PC-9 (cell line): ENCODE measurements at places on chromosomes 6 and 20. TPM values are rescaled to one million over a fixed set of nuclear protein-coding genes. Genes with fewer than 3 reads are reported as not detected.

IL17F gene
- total RNA-seq, result not detected in 2 replicates

MAP1LC3A gene
- not detected in 2 replicates for total RNA-seq

SLCO4A1 gene
- 14.1 and 19.3 TPM in 2 replicates for total RNA-seq

FOXC1 gene
- total RNA-seq, result 16.2 and 18.6 TPM in 2 replicates

FGD2 gene
- 0.50 and 0.55 TPM in 2 replicates for total RNA-seq

HACE1 gene
- 12.4 and 15.0 TPM in 2 replicates for total RNA-seq

GGTLC1 gene
- 0.43 and 0.63 TPM in 2 replicates for total RNA-seq

DEFB132 gene
- not detected in 2 replicates for total RNA-seq

TRIM38 gene
- 23.6 and 31.3 TPM in 2 replicates for total RNA-seq

CST5 gene
- 0.93 and 2.2 TPM in 2 replicates for total RNA-seq

PHACTR1 gene
- not detected in 2 replicates for total RNA-seq

SRMS gene
- 1.2 TPM in 2 replicates for total RNA-seq

LY6G6D gene
- not detected in 2 replicates for total RNA-seq
